NCI-H1092 treated with DMSO at 0.1 percent for 48 hours (cell line): ENCODE measurements at places on chromosomes 12 and 14.
A peak's percentile ranks its signal among the peaks of the same experiment; 100 is the strongest.

DNA sequence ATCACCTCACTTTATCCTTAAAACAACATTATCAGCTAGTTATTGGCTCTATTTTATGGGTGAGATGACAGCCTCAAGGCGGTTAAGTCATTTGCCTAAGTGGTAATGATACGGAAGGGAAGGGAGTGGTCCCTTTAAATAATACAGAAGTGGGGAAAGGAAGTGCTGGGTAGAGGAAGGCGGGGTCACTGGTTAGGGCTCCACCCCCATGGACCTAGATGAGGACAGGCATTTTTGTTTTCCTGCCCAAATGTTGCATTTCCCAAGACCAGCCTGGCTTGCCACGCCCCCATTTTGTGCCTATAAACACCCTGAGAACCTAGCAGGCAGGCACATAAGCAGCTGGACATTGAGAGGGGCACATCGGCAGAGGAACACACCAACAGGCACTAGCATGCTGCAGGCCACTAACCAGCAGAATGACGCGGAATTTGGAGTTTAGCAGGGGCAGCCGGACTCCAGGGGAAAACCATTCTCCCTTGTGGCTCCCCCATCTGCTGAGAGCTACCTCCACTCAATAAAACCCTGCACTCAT, 100.9 kb downstream of the EPS8 start:
- DNase-seq, result no peak

DNA sequence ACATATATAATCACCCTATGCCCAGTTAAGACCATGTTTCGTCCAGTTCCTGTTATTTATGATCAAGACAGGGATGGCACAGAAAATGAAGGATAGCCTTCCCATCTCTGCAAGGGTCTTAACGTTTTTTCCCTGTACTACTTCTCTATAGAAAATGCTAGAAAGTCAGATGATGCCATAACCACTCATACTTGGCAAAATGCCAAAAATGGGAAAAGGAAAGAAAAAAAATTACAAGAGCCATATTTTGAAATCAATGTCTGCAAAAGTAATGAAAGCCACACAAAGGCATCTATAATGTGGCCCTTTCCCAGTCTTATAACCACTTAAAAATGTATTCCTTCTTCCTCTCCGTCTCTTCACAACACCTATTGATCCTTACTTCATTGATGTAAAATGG, 1.8 kb upstream of the MYL6B start:
- no peak for DNase-seq

DNA sequence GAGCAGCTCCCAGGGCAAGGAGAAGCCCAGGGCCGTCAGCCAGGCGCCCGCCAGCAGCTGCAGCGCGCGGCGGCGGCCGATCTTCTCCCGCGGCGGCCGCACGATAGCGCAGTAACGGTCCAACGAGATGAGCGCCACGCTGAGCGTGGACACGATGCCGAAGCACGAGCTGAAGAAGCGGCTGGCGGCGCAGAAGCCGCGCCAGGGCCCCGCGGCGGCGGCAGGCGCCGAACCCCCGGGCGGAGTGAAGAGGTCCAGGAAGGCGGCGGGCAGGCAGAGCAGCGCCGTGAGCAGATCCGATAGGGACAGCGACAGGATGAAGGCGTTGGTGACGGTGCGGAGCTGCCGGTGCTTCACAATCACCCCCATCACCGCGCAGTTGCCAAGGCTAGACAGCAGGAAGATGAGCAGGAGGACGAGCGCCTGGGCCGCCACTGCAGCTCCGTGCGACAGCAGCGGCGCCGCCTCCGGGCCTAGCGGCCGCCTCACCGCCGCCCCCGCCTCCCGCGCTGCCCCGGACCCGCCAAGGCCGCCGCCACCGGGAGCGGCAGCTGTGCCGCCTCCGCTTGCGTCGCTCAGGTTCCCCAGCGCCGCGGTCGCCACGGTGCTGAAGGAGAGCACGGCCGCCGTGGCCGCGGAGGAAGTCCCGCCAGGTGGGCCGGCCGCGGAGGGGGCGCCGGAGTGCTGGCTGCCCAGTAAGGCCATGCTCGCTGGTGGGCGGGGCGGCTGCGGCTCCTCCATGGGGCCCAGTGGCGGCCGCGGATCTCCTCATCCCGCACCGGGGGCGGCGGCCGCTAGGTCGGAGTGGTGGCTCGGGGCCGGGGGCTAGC, 479 bp downstream of the GPR135 start:
- DNase-seq, result peak; percentile 76

DNA sequence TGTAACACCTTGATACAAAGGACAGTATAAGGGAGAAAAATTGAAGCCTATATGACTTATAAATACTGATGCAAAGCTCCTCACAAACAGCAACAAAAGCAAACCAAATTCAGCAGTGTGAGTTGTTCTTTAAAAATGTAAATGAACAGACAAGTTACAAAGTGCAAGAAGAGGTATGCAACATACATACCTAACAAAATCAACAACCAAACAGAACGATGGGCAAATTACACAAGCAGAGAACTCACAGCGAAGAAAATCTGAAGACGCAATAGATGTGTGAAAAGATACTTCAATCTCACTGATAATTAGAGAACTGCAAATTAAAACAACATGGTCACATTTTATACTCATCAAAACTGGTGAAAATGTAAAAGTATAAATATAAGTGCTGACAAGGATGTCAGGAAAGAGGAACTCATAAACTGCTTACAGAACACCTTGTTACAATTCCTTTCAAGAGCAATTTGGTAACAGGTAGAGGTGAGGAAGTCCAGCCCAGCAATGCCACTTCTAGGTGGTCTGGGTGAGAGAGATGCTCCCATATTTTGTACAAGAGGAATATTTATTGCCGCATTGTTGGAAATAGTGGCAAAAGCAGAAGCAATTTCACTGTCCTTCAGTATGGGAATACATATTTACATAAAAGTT, 47.3 kb downstream of the CORO1C start:
- no peak for DNase-seq

GRCh38 chr14:53409969-53410368, 256.8 kb upstream of the DDHD1 start:
- no peak for DNase-seq

DNA sequence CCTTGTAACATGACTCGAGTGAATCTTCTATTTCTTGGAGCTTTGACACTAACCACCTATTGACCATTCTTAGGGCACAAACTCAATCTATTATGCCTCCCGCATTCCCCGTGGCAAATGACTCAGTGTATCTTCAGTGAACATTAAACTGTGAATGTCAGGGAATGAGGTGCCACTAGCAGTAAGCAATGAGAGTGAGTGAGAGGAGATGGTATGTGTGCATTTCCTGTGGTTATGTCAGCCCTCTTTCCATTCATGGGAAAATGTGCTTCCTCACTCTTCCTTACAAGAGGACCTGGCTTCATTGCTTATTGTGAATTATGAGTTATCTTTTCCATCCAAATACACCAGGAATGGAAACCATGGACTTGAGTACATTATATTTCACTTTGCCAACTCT, 229.2 kb downstream of the EMP1 start:
- no peak for DNase-seq

DNA sequence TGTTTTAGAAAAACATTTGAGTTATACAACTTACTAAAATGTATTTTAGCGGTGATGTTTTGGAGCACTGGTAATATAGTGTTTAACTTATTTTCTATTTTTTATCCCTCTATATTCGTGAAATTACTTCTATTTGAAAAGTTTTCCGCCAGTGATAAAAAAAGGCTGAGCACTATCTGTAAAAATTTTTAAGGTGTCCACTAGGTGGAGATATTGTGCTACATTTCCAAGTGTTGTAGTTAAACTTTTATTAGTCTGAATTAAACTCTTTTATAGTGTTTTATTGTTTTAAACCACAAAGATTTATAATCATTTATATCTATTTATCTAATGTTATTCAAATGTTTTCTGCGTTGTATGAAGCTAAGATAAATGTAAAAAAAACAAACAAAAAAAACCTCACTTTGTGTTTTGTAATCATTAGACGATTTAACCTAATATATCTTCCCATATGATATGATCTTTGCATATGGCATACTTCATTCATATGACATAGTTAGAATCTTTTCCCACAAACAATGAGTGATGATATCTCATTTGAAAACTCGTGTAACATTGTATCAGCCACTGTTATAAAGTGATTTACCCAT, 11.8 kb downstream of the ALG10B start:
- DNase-seq, result peak; percentile 25

- DNase-seq, result no peak
Measured at GRCh38 chr12:61985830-61986229, 274.4 kb upstream of the USP15 start.

GRCh38 chr14:101879529-101880336, 84.6 kb upstream of the DYNC1H1 start:
- no peak for DNase-seq

DNA sequence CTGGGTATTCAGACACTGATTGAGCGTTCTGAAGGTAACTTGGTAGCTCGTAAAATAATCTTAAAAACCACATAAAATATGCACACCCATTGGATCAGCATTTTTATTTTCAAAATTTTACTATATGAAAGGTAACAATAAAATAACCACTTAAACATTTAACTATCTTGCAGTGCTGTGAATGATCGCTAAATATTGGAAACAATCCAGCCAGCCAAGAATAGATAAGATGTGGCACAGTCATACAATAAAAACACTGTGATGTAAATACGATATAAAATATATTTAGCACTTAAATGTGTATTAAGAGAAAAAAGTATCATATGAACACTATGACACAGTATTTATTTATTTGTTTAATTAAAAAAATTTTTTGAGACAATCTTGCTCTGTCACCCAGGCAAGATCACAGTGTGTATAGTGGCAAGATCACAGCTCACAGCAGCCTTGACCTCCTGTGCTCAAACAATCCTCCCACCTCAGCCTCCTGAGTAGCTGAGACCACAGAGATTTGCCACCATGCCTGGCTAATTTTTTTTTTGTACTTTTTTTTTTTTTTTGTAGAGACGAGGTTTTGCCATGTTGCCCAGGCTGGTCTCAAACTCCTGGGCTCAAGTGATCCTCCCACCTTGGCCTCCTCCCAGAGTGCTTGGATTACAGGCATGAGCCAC, 39.4 kb downstream of the SDR9C7 start:
- no peak for DNase-seq
